ENCODE measurements at places on chromosomes 11 and 22. TPM values are rescaled to one million over a fixed set of nuclear protein-coding genes. Genes with fewer than 3 reads are reported as not detected.

DNA sequence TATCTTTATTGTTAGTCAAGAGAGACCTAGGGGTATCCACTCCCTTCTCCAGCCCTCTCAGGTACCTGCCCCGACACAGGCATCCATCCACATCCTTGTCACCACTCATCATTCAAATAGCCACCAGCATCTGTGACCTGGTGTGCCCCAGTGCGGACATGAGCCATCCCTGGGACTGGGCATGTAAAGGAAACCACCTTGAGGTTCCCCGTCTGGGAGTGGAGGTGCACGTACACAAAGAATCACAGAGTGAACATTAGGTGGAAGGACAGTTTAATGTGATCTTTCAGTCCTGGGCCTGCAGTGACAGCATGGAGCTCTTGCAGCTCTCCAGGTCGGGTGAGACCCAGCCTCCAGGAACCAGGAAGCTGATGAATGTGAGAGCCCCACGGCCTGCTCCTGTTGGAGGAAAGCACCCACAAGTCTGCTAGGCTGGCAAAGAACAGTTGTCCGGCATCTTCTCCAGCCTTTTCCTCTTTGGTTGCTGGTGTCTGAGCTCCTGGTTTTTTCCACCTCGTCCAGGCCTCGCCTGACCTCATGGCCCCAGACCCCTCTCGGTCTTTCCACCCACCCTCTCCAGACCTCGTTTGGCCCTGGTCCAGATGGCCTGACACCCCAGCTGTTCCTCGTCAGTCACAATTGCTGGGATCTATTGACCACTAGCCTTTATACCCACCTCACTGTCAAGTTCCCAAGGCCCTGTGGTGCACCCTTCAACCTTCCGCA lies 16.5 kb downstream of the PSMD13 start:
- peaks cover 37% of the 10 kb centered on the region for H3K36me3 ChIP-seq
- no peak overlapping the region for H3K4me3 ChIP-seq
- H3K27ac ChIP-seq, result no peak overlapping the region
- DNase-seq, result no peak
- no peaks in the 10 kb centered on the region for H3K27me3 ChIP-seq
- no peaks in the 10 kb centered on the region for H3K4me1 ChIP-seq

- H3K27ac ChIP-seq, result no peak overlapping the region
- no peaks in the 10 kb centered on the region for H3K36me3 ChIP-seq
- no peak for DNase-seq
- peaks cover 14% of the 10 kb centered on the region for H3K4me1 ChIP-seq
- H3K4me3 ChIP-seq, result no peak overlapping the region
Observed at GRCh38 chr11:126478466-126478865, 123.0 kb downstream of the ST3GAL4 start.

DNA sequence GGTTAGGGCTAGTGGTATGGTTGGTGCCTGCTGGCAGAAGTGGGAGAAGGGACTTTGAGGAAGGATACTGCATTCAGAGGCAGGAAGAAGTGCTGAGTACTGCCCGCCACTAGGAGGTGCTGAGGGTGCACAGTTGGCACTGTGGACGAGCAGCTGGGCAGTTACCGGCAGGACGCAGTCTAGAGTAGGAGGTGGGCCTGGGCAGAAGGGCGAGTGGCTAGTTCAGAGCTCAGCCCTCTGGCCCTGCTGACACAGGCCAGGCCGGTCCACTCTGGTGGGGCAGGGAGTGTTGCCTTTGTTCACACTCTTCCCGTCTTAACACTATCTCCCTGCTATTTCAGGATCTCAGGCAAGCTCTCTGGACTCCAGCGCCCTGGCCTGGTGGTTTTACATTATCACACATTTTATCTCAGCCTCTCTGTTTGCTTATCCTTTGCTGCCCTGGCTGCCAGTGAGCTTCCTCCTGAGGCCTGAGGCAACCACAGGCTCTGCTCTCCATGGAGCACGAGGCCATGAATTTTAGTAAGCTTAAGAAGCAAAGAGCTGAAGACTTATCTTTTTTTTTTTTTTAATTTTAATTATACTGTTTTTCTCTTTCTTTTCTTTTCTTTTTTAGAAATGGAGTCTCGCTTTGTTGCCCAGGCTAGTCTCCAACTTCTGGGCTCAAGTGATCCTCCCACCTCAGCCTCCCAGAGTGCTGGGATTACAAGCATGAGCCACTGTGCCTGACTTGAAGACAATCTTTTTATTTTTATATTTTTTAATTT lies 26.9 kb downstream of the SNAP29 start:
- DNase-seq, result peak; percentile 80
- H3K36me3 ChIP-seq, result peaks cover 26% of the 10 kb centered on the region
- no peak overlapping the region for H3K4me3 ChIP-seq
- H3K4me1 ChIP-seq, result no peaks in the 10 kb centered on the region

The UBE2L6 gene
- total RNA-seq, result 39.3 TPM

- H3K27ac ChIP-seq, result no peak overlapping the region
- peak; percentile 21 for DNase-seq
- peaks cover 32% of the 10 kb centered on the region for H3K36me3 ChIP-seq
- no peaks in the 10 kb centered on the region for H3K4me1 ChIP-seq
- no peak overlapping the region for H3K4me3 ChIP-seq
Observed at GRCh38 chr22:43996170-43996980, 27.7 kb upstream of the PARVB start.

DNA sequence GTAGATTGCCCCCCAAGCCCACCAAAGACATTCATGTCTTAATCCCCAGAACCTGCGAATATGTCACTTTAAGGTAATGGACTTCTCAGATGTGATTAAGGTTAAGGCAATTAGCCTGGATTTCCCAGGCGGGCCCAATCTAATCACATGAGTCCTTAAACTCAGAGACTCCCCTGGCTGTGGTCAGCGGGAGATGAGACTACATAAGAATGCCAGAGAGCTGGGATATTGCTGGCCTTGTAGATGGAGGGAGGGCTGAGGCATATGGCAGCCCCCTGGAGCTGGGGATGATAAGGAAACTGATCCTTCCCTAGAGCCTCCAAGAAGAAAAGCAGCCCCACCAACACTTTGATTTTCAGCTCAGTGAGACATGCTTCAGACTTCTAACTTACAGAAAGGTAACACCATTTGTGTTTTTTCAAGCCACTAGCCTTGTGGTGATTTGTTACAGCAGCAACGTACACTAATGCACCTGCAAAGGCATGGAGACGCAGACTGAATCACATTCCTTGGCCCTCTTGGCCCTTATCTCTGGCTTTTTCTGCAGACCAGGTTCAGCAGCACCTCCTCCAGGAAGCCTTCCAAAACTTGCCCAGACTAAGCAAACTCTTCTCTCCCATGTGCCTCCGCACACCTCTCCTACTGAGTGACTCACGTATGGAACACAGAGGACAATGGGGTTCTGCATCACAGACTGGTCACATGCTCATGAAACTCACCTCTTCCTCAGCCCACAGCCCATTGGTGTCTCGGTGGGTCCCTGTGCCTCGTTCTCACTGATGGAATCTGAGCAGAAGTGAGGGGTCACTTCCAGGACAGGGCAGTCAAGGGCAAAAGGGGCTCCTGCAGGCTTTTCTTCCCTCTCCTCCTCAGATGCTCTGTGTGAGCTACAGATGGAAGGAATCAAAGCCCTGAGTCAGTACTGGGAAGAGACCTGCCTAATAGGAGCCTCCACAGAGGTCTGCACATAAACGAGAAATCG lies 86.3 kb upstream of the HMGXB4 start:
- H3K4me3 ChIP-seq, result no peak overlapping the region
- H3K27me3 ChIP-seq, result no peaks in the 10 kb centered on the region
- H3K36me3 ChIP-seq, result no peaks in the 10 kb centered on the region
- no peak for DNase-seq
- no peak overlapping the region for H3K27ac ChIP-seq

DNA sequence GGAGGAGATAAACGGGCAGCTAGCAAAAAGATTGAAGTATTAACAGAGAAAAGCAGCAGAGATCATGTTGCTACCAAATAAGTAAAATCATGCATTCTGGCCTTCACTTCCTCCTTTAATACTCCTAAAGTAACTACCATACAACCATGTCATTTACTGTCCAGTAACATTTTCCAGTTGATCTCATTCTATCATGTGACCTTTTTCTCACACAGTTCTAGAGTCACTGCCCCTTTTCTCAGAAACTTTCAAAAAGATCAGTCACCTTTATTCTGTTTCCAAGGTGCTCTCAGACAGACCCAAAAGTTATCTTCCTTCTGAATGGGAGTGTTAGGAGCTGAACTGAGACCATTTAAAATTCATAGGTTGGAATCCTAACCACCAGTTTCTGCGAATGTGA lies 984.4 kb downstream of the FAM181B start:
- no peaks in the 10 kb centered on the region for H3K4me1 ChIP-seq
- H3K36me3 ChIP-seq, result no peaks in the 10 kb centered on the region
- no peaks in the 10 kb centered on the region for H3K27me3 ChIP-seq
- no peak overlapping the region for H3K4me3 ChIP-seq

GRCh38 chr11:86717817-86718501 lies 45.5 kb upstream of the ME3 start:
- H3K4me3 ChIP-seq, result no peak overlapping the region
- H3K27ac ChIP-seq, result no peak overlapping the region
- no peaks in the 10 kb centered on the region for H3K27me3 ChIP-seq
- no peaks in the 10 kb centered on the region for H3K36me3 ChIP-seq
- no peak for DNase-seq

GRCh38 chr22:41885516-41885915 lies 29.4 kb downstream of the SHISA8 start:
- H3K36me3 ChIP-seq, result peaks cover 53% of the 10 kb centered on the region
- H3K27me3 ChIP-seq, result no peaks in the 10 kb centered on the region
- DNase-seq, result no peak
- no peak overlapping the region for H3K27ac ChIP-seq
- H3K4me1 ChIP-seq, result no peaks in the 10 kb centered on the region
- H3K4me3 ChIP-seq, result no peak overlapping the region

GRCh38 chr11:7672960-7673723 lies at the start of gene CYB5R2:
Gene CYB5R2, minus strand, starts transcription at chr11:7673500. Its CDS starts 675 bp downstream, at chr11:7672825.
- H3K27me3 ChIP-seq, result no peaks in the 10 kb centered on the region
- peaks cover 23% of the 10 kb centered on the region for H3K4me1 ChIP-seq
- H3K27ac ChIP-seq, result no peak within 1 kb of the TSS
- H3K4me3 ChIP-seq, result peak within 1 kb of the TSS; percentile 56
- peak; percentile 73 for DNase-seq

- no peak overlapping the region for H3K4me3 ChIP-seq
- no peak overlapping the region for H3K27ac ChIP-seq
- H3K4me1 ChIP-seq, result no peaks in the 10 kb centered on the region
- no peak for DNase-seq
Observed at GRCh38 chr11:91846649-91847048, 378.0 kb upstream of the FAT3 start.

The POLR2F gene
- 49.8 TPM for total RNA-seq

The GPHA2 gene
- not detected for total RNA-seq

- no peak for DNase-seq
- H3K36me3 ChIP-seq, result peaks cover 48% of the 10 kb centered on the region
- H3K27me3 ChIP-seq, result no peaks in the 10 kb centered on the region
- H3K4me1 ChIP-seq, result peaks cover 21% of the 10 kb centered on the region
- H3K4me3 ChIP-seq, result peak overlapping the region; percentile 76
- H3K27ac ChIP-seq, result peak overlapping the region; percentile 99
Observed at GRCh38 chr11:65499713-65500386, 1.0 kb downstream of the MALAT1 start.

DNA sequence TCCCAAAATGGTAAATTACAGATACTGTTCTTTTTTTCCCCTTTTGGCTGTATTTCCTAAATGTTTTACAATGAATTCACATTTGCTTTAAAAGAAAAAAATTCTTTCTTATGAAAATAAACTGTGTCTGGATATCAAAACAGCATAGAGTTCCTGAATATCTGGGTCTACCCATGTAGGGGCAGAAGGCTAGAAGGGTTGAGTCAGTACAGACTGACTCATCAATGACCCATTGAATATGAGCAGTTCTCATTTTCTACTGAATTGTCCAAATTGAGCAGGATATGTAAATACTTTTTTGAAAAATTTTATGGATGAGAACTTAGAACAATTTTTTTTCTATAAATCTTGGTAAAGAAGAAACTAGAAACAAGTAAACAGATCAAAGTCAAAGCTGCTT lies 16.3 kb upstream of the C11orf87 start:
- no peak for DNase-seq
- H3K27ac ChIP-seq, result no peak overlapping the region
- no peaks in the 10 kb centered on the region for H3K27me3 ChIP-seq
- no peaks in the 10 kb centered on the region for H3K36me3 ChIP-seq
- no peak overlapping the region for H3K4me3 ChIP-seq
